Activated naive CD4-positive, alpha-beta T cell treated with anti-CD3 and anti-CD28 coated beads for 36 hours (primary cell): ENCODE measurements at places on chromosomes 7 and 10. TPM values are rescaled to one million over a fixed set of nuclear protein-coding genes. Genes with fewer than 3 reads are reported as not detected.

- no peak for DNase-seq
- H3K36me3 ChIP-seq, result no peaks in the 10 kb centered on the region
- no peak overlapping the region for H3K27ac ChIP-seq
- no peaks in the 10 kb centered on the region for H3K4me1 ChIP-seq
- no peak overlapping the region for H3K4me3 ChIP-seq
- peaks cover 12% of the 10 kb centered on the region for H3K27me3 ChIP-seq
These were observed 214.3 kb downstream of the FANK1 start for GRCh38 chr10:126110489-126111180.

POM121 gene
- 35.9 TPM for total RNA-seq

TWIST1 gene
- not detected for total RNA-seq

- H3K27me3 ChIP-seq, result no peaks in the 10 kb centered on the region
- H3K4me3 ChIP-seq, result no peak overlapping the region
- DNase-seq, result peak; percentile 70
- H3K27ac ChIP-seq, result no peak overlapping the region
These were observed 16.6 kb downstream of the ZNF862 start for GRCh38 chr7:149854611-149855360.

VGF gene
- total RNA-seq, result not detected

GRCh38 chr7:130274983-130275591, 8.4 kb downstream of the CPA2 start:
- no peak overlapping the region for H3K4me3 ChIP-seq
- DNase-seq, result no peak
- H3K27ac ChIP-seq, result no peak overlapping the region
- H3K27me3 ChIP-seq, result no peaks in the 10 kb centered on the region
- peaks cover 47% of the 10 kb centered on the region for H3K4me1 ChIP-seq

GRCh38 chr7:117827862-117828261, 45.4 kb downstream of the CTTNBP2 start:
- DNase-seq, result no peak
- H3K4me3 ChIP-seq, result no peak overlapping the region
- no peaks in the 10 kb centered on the region for H3K4me1 ChIP-seq
- no peaks in the 10 kb centered on the region for H3K36me3 ChIP-seq
- H3K27me3 ChIP-seq, result no peaks in the 10 kb centered on the region

NRP1 gene
- total RNA-seq, result not detected

- peaks cover 7% of the 10 kb centered on the region for H3K36me3 ChIP-seq
- peak overlapping the region; percentile 54 for H3K27ac ChIP-seq
- no peak for DNase-seq
- H3K4me3 ChIP-seq, result peak overlapping the region; percentile 74
These were observed 222.3 kb upstream of the MKLN1 start for GRCh38 chr7:131105294-131105798.

DNA sequence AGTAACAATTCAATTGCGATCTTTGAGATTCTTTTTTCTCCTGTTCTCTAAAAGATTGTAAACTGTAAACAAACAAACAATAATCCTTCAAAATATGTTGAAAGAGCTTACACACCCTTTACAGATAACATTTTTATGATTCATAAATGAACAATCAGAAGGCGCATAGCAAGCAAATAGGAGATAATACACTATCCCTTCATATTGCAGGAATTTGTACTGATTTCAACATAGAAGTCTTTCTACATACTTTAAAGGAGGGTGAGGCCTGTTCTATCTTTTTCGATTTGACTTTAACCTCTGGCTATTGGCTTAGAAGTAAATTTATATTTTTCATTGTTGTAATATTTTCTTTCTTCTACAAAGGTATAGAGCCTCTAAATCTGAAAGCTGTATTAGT, 57.2 kb downstream of the TFEC start:
- no peaks in the 10 kb centered on the region for H3K36me3 ChIP-seq
- H3K4me1 ChIP-seq, result no peaks in the 10 kb centered on the region
- no peak overlapping the region for H3K27ac ChIP-seq
- DNase-seq, result no peak

- H3K27ac ChIP-seq, result no peak overlapping the region
- no peaks in the 10 kb centered on the region for H3K4me1 ChIP-seq
- H3K36me3 ChIP-seq, result no peaks in the 10 kb centered on the region
- no peak for DNase-seq
- H3K27me3 ChIP-seq, result no peaks in the 10 kb centered on the region
These were observed 275.0 kb downstream of the TSPAN12 start for GRCh38 chr7:120582916-120583315.

- no peak overlapping the region for H3K27ac ChIP-seq
- H3K27me3 ChIP-seq, result no peaks in the 10 kb centered on the region
- H3K36me3 ChIP-seq, result peaks cover 29% of the 10 kb centered on the region
- H3K4me1 ChIP-seq, result no peaks in the 10 kb centered on the region
- no peak for DNase-seq
These were observed 39.5 kb downstream of the RBM28 start for GRCh38 chr7:128304212-128304611.

PRKG1 gene
- not detected for total RNA-seq

- no peak overlapping the region for H3K27ac ChIP-seq
- no peaks in the 10 kb centered on the region for H3K27me3 ChIP-seq
- no peaks in the 10 kb centered on the region for H3K36me3 ChIP-seq
- no peak overlapping the region for H3K4me3 ChIP-seq
- peaks cover 4% of the 10 kb centered on the region for H3K4me1 ChIP-seq
These were observed 2.3 kb upstream of the LRRC72 start for GRCh38 chr7:16524332-16524731.

NEURL1 gene
- 1.3 TPM for total RNA-seq

- DNase-seq, result peak; percentile 75
- peaks cover 41% of the 10 kb centered on the region for H3K27me3 ChIP-seq
- no peaks in the 10 kb centered on the region for H3K36me3 ChIP-seq
- peaks cover 19% of the 10 kb centered on the region for H3K4me1 ChIP-seq
These were observed at the start of gene FZD8 for GRCh38 chr10:35642035-35642792. Gene FZD8 (minus strand): TSS chr10:35642296. CDS start chr10:35641429, 867 bp downstream.

DNA sequence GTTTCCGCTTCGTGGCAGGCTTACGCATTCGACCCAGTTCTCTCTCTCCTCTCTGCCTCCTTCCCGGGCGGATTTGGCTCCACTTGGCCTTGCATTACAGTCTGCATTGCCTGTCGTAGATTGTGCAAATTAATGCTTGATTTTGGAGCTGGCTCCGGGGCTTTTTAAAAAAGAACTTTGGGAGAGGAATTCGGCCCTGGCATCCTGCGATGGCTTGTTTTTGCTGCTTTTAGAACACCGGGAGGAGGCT, 767 bp downstream of the EIF4EBP2 start:
- H3K4me3 ChIP-seq, result peak overlapping the region; percentile 98
- DNase-seq, result no peak
- H3K27ac ChIP-seq, result peak overlapping the region; percentile 90
- H3K36me3 ChIP-seq, result peaks cover 11% of the 10 kb centered on the region

DNA sequence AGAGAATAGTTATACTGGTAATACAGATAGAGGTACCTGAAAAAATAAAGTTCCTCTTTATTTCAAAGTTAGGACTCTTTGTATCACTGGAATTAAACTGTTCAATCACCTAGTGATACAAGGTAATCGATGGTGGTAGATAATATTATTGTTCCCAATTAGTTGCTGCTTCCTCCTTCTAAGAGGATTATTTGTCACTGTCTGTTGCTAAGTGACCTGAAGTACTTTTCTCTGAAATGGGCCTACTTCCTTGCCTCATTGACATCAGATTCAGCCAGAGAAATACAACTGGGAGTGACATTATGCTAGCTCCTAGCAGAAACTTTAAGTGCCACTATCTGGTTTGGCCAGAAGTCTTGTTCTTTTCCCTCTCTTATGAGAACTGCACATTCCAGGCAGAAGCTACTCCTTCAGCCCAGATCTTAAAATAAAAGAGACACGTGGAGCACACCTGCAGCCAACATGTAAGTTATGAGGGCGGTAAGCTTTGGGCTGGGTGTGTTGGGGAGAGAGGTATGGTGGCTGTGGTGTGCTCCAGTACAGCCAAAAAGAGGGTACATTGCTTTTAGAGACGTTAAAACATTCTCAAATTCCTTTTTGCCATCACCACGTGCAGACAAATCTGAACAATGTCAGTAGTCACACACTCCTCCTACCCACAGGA, 54.8 kb downstream of the MINDY3 start:
- DNase-seq, result no peak
- peaks cover 9% of the 10 kb centered on the region for H3K4me1 ChIP-seq
- peaks cover 41% of the 10 kb centered on the region for H3K36me3 ChIP-seq
- H3K4me3 ChIP-seq, result no peak overlapping the region
- H3K27me3 ChIP-seq, result no peaks in the 10 kb centered on the region

DNA sequence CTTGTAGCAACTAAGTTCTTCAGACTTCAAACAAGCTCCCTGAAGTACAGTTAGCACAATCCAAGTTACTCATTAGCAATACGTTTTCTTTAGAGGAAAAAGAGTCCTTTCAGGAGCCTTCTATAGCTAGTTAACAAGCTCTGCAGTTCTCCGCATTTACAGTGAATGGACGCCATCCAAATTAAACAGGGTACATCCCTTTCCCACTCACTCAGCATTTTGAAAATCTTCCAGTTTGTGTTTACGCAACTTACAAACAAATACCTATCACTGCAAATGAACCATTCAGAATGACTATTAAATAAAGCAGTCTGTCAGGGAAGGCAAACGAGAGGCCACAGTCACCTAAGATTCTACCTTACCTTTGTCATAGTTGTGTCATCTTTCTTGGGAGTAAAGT, 84.5 kb downstream of the RNF32 start:
- no peak overlapping the region for H3K4me3 ChIP-seq
- H3K27ac ChIP-seq, result no peak overlapping the region
- H3K36me3 ChIP-seq, result peaks cover 18% of the 10 kb centered on the region
- no peaks in the 10 kb centered on the region for H3K4me1 ChIP-seq
- no peak for DNase-seq
- no peaks in the 10 kb centered on the region for H3K27me3 ChIP-seq

SYT15B gene
- total RNA-seq, result not detected

DNA sequence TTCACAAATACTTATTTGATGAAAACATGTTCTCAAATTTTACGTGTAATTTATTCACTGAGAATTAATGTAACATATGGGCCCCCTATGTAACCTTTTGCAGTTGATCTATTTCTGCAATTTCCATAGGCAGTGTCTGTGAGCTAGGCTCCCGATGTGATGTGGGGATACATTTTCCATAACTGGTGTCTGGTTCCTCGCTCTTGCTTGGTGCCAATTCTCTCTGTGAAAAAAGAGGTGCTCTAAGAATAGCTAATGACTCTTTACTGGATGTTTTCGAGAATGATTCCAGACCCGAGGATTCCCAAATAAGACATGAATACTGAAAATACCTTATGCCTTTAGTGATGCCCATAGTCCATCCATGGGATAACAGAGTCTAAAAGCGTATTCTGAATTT, 286.7 kb upstream of the FZD8 start:
- no peak overlapping the region for H3K27ac ChIP-seq
- H3K4me3 ChIP-seq, result no peak overlapping the region
- no peaks in the 10 kb centered on the region for H3K36me3 ChIP-seq
- H3K4me1 ChIP-seq, result no peaks in the 10 kb centered on the region
- DNase-seq, result no peak

DNA sequence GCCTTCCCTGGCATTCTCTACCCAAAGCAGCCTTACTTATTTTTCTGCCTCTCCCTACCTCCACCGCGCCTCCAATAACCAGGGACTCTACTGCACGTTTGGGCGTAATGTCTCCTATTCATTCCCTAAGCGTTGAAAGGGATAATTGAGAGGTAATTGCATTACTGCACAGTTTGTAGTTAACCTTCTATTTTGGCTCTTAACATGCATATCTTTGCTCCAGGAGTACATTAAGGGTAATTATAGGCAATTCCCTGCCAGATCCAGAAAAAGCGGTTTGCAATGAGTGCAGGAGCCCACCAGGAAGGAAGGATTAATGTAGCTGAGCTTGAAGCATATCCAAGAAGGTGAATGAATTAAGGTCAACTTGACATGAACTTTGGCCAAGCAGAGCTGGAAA, 558.4 kb downstream of the TYW1 start:
- no peak for DNase-seq
- H3K4me1 ChIP-seq, result no peaks in the 10 kb centered on the region
- no peaks in the 10 kb centered on the region for H3K36me3 ChIP-seq
- H3K4me3 ChIP-seq, result no peak overlapping the region

KLF14 gene
- total RNA-seq, result not detected

DNA sequence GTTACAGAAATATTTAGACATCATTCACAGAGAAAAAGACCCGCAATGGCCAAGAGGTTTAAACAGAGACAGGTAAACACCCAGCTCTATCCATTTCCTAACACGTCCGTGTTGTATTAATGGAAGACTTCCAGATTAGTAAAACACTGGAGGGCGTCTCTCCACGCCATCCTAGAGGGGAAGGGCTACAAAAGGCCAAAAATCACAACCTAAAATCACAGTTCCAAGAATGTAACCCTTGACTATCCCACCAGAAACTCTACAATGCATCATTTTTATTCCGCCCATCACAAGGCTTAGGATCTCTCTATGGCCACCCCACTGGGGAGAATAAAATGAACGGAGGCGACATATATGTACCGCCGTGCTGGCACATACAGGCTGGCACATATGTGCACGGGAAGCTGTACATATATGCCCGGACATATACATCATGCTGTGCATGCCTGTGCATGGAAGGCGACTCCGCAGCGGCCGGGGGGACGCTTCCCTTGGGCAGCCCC, 734 bp downstream of the PCLO start:
- no peaks in the 10 kb centered on the region for H3K36me3 ChIP-seq
- H3K4me3 ChIP-seq, result peak overlapping the region; percentile 48
- peaks cover 12% of the 10 kb centered on the region for H3K27me3 ChIP-seq
- DNase-seq, result no peak
- peaks cover 8% of the 10 kb centered on the region for H3K4me1 ChIP-seq

CLRN3 gene
- total RNA-seq, result not detected

- peaks cover 1% of the 10 kb centered on the region for H3K27me3 ChIP-seq
- no peak overlapping the region for H3K27ac ChIP-seq
- H3K4me3 ChIP-seq, result no peak overlapping the region
- no peaks in the 10 kb centered on the region for H3K4me1 ChIP-seq
- no peaks in the 10 kb centered on the region for H3K36me3 ChIP-seq
- no peak for DNase-seq
These were observed 152.2 kb upstream of the PDE1C start for GRCh38 chr7:32222251-32222900.

ARHGAP22 gene
- total RNA-seq, result not detected

GRCh38 chr7:106243893-106244292, 40.9 kb downstream of the NAMPT start:
- DNase-seq, result no peak
- no peaks in the 10 kb centered on the region for H3K4me1 ChIP-seq
- no peaks in the 10 kb centered on the region for H3K27me3 ChIP-seq
- no peak overlapping the region for H3K4me3 ChIP-seq
- H3K27ac ChIP-seq, result no peak overlapping the region
- peaks cover 15% of the 10 kb centered on the region for H3K36me3 ChIP-seq

ZP3 gene
- 26.6 TPM for total RNA-seq

- no peak overlapping the region for H3K4me3 ChIP-seq
- peaks cover 74% of the 10 kb centered on the region for H3K4me1 ChIP-seq
- H3K36me3 ChIP-seq, result no peaks in the 10 kb centered on the region
- H3K27me3 ChIP-seq, result no peaks in the 10 kb centered on the region
These were observed 21.6 kb upstream of the KLF6 start for GRCh38 chr10:3806603-3807002.

THSD7A gene
- total RNA-seq, result not detected
